ENCODE measurements at places on chromosomes 13 and 19. TPM values are rescaled to one million over a fixed set of nuclear protein-coding genes. Genes with fewer than 3 reads are reported as not detected.

Gene BORCS8
- 20.7 TPM for total RNA-seq

Gene TLE6
- total RNA-seq, result 0.58 TPM

Gene CDC34
- total RNA-seq, result 148 TPM

DNA sequence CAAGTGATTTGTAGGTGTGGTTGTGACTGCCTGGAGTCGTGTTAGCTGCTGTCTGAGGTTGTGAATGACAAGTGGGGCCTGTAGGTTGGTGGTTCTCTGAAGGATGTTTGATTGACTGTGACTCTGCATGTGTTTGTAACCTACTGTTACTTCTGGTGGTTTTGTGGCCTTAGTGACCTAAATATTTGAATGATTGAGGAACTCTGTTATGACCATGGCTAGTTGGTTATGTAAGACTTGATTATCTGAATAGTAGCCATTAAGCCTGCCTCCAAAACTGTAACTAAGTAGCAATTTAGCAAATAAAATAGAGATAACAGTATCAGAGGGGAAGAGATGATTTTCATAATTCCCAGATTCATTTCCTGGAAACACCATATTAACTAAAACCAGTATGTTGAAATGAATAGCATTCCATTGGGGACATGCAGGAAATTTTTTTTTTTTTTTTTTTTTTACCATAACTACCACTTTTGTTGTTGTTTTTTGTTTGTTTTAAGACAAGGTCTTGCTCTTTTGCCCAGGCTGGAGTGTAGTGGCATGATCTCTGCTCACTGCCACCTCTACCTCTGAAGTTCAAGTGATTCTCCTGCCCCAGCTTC lies 865 bp downstream of the ZNF382 start:
- no peak for DNase-seq

DNA sequence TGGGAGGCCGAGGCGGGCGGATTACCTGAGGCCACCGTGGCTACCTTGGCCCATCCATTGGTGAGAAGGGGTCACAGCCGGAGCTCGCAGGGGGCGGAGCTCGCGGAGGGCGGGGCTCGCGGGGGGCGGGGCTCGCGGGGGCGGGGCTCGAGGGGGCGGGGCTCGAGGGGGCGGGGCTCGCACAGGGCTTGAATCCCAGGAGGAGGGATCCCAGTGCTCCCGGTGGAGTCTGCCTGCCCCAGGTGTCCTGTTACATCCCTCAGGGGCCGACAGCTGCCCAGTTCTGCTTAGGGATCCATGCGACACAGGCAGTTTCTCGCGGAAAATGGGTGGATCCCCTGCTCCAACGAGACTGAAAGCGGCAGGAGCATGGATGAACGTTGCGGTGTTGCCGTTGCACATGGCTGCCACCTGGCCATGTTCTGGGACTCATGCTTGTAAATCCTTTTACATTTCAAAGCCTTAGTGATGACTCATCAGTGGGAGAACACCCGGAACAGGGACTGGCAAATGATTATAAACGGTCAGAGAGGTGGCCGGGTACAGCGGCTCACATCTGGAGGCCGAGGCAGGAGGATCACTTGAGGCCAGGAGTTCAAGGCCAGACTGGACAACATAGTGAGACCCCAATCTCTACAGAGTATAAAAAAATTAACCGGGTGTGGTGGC lies 25.1 kb downstream of the TMPRSS9 start:
- no peak for DNase-seq

GRCh38 chr13:98451676-98452470 lies 125.0 kb downstream of the STK24 start:
- no peak for DNase-seq

DNA sequence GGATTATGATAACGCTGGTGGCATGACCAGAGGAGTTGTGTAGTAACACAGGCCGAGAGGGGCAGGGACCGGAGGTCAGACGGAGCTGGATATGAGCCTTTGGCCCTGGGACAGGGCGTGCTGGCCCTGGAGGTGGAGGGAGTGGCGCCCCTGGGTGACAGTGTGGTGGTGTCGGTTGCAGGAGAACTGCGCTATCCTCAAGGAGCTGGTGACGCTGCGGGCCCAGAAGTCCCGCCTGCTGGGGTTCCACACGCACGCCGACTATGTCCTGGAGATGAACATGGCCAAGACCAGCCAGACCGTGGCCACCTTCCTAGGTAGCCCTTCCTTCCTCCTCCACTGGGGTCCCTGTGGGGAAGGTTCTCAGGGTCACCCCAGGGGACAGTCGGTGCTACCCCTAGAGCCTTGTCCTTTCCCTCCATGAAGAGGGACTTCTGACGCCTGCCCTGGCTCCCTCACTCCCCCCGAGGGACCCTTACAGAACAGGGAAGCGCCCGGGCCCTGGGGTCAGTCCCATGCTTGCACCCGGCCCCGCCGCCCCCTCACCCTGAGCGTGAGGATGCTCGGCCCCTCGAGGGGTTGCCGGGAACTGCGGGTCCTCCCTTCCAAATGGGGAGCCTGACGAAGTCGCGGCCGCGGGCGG lies 12.8 kb upstream of the ZNF554 start:
- no peak for DNase-seq

Gene PGLYRP2
- not detected for total RNA-seq

- DNase-seq, result peak; percentile 80
These were observed 27.9 kb downstream of the FLT1 start for GRCh38 chr13:28467034-28467433.

Gene CPB2
- total RNA-seq, result not detected

GRCh38 chr19:2973229-2973628 lies 4.1 kb upstream of the TLE6 start:
- no peak for DNase-seq

- no peak for DNase-seq
These were observed 15.3 kb upstream of the ZNF486 start for GRCh38 chr19:20151617-20152145.

Gene RNASEH2A
- 17.2 TPM for total RNA-seq

DNA sequence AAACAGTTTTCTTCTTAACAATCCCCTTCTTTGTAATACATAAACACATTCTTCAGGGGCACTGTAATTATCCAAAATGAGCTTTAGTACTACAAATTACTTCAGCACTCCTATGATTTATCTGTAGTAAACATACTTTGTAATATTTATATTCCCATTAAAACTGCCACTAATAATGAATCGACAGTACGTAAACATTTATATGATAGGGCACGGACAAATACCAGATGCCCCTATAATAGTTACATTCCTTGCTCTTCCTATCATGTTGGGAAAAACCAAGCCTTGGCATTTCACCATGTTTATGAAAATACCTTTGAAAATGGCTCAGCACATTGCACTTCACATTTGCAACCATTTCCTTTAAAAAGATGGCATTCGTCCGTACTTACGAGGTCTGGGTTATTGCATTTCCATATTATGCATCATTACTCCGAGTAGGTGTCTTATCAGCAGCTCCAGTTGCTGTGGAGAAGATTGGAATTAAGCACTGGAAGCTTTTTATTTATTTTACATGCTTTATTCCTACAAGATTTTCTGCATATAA lies 1043.4 kb downstream of the DIAPH3 start:
- DNase-seq, result no peak

GRCh38 chr13:20270163-20270865 lies 38.2 kb upstream of the GJB6 start:
- no peak for DNase-seq

GRCh38 chr19:40584007-40584406 lies 7.3 kb downstream of the SHKBP1 start:
- no peak for DNase-seq

Gene KL
- 0.41 TPM for total RNA-seq

Gene ZNF154
- 4.2 TPM for total RNA-seq

Gene SIGLEC5
- 0.93 TPM for total RNA-seq

All from glomerular endothelial cell (primary cell).